Karpas-422 (cell line): ENCODE measurements at places on chromosomes 7 and 10.

GRCh38 chr7:1234049-1234880 is 1.6 kb downstream of the UNCX start:
- DNase-seq = no peak

- no peak for DNase-seq
Measured at GRCh38 chr10:96295475-96295874, 8.8 kb upstream of the DNTT start.

DNA sequence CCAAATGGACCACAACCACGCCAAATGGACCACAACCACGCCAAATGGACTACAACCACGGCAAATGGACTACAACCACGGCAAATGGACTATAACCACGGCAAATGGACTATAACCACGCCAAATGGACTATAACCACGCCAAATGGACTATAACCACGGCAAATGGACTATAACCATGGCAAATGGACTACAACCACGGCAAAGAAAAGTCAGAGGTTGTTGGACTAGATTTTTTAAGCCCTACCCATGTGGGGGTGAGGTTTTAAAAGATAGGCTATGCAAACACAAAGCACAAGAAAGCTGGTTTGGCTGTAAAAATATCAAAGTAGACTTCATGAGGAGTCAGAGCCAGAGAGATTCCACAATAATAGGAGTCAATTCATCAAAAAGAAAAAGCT is 55.8 kb downstream of the NCAPG2 start:
- no peak for DNase-seq

- DNase-seq = no peak
Measured at GRCh38 chr10:89207801-89208551, 859 bp upstream of the CH25H start.

- DNase-seq = peak; percentile 88
Measured at GRCh38 chr7:102125127-102125596, 161.5 kb upstream of the SH2B2 start.

- no peak for DNase-seq
Measured at GRCh38 chr7:66306243-66306642, 101.1 kb downstream of the TPST1 start.

GRCh38 chr10:91742229-91742628 is 56.0 kb upstream of the TNKS2 start:
- no peak for DNase-seq

GRCh38 chr10:28997734-28998133 is 291.1 kb upstream of the LYZL1 start:
- no peak for DNase-seq

GRCh38 chr7:90536449-90536848 is 59.7 kb upstream of the CDK14 start:
- DNase-seq = no peak

DNA sequence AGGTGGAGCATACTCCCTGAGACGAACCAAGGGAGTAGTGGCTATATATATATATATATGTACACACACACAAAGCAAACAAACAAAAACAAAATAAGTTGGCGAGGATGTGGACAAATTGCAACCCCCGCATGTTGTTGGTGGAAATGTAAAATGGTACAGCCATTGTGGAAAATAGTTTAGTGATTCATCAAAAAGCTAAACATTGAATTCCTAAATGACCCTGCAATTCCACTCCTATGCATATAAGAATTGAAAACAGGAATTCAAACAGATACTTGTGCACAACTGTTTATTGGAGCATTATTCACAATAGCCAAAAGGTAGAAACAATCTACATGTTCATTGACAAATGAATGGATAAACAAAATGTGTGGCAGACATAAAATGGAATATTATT is 407.9 kb downstream of the KCNMA1 start:
- DNase-seq = no peak

- peak; percentile 52 for DNase-seq
Measured at GRCh38 chr10:119449760-119450461, 92.6 kb downstream of the RGS10 start.

GRCh38 chr10:108039821-108040584 is 875.5 kb upstream of the SORCS1 start:
- no peak for DNase-seq

- DNase-seq = no peak
Measured at GRCh38 chr7:157544980-157545680, 208.3 kb downstream of the DNAJB6 start.

DNA sequence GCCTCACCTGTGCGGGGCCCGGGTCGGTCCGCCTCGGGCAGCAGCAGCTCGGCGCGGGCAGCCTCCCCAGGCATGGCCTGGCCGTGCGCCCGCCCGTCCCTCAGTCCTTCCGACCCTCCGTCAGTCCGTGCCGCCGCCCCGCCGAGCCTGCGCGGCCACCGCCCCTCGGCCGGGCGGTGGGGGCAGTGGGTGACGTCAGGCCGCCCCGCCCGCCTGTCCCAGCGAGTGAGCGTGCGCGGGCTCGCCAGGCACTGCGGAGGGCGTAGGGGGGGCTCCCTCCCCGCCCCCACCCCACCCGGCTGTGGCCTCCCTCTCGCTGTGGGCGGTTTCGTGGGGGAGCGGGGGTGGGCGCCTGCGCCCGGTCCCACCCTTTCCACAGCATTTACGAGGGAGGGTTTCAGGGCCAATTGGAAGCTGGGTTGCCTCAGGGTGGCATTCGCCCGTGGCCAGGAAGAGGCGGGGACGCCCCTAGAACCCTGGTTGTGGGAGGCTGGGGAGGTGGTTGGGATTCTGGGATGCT is at the start of gene NACAD:
Gene NACAD, minus strand, starts transcription at position 149 of the 520 bp plus-strand sequence. Its CDS starts 75 bp downstream, at position 74.
- no peak for DNase-seq

GRCh38 chr10:113515601-113516000 is 37.3 kb upstream of the HABP2 start:
- DNase-seq = no peak

DNA sequence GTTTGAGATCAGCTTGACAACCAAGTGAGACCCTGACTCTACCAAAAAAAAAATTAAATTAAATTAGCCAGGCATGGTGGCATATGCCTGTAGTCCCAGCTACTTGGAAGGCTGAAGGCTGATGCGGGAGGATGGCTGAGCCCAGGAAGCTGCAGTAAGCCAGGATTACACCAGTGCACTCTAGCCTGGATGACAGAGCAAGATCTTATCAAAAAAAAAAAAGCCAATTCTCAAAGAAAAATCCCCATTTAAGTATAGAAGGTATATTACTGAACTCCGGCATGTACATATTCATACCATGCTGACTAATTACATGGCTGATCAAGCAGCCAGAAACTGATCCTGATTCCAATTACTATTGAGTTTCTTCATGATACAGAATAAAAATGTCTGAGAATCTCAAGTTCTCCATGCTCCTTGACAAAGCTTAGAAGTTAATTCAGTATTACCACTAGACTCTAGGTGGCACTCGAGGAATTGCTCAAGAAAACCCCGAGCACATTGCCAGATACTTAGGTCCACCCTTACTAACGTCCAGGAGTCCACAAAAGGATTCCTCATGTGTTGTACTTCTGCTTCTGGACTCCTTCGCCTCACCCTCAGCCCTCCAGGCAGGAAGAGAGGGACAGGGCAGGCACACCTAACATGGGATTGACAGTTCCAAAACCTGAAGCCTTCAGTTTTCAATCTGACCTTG is 148.9 kb downstream of the PARD3 start:
- DNase-seq = peak; percentile 72

- no peak for DNase-seq
Measured at GRCh38 chr10:36412942-36413341, 712.5 kb upstream of the ANKRD30A start.

DNA sequence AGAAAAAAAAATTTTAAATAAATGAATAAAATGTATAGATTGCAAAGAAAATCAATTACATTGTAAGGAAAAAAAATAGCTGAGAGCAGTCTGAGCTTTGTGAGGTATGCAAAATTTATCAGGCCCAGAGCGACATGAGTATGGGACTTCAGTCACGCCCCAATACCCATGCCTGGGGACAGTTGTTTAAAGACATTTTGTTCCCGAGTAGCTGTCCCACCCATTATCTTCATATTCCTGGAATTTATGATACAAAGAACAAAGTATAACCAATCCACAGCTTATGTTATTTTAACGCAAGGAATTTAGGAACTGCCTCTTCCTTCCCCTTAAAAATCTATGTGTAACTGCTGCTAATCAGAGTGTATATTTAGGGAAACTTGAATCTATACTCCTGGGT is 1.6 kb upstream of the PON2 start:
- no peak for DNase-seq

DNA sequence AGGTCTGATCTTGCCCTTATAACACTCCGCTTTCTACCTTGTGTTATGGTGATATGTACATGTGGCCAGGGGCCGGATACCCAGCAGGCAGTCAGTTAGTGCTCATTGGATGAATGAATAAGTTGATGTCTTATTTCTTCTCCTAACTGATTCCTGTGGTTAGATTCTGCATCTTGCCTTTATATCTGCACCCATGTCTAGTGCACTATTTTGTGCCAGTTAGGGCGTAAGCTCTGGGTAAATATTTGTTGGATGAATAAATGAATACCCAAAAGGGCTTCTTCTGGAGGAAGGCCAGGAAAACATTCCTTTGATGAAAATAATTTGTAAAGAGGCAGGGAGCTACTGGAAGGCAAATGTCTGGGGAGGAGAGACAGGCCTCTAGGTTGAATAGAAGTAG is 148.2 kb downstream of the CHN2 start:
- DNase-seq = no peak

GRCh38 chr7:99080679-99081078 is 63.2 kb downstream of the SMURF1 start:
- DNase-seq = no peak

- DNase-seq = no peak
Measured at GRCh38 chr10:3045471-3046209, 21.7 kb upstream of the PFKP start.

DNA sequence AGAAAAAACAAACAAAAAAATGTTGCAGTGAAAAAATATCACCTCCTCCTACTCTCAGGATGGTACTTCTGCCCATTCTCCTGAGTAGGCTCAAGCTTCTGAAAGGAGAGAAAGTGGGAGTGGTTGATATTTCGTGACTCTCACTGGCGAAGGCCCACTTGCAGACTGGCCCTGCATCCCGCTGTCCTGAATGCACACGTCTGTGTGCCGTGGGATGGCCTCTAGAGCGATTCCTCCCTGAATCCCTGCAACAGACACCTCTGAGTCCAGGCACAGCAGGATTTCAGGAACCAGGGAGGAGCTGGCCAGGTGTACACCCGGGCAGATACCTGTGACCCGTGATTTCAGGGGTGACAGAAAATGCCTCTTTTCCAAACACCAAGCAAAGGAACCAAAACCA is 319.2 kb downstream of the DPP6 start:
- no peak for DNase-seq

DNA sequence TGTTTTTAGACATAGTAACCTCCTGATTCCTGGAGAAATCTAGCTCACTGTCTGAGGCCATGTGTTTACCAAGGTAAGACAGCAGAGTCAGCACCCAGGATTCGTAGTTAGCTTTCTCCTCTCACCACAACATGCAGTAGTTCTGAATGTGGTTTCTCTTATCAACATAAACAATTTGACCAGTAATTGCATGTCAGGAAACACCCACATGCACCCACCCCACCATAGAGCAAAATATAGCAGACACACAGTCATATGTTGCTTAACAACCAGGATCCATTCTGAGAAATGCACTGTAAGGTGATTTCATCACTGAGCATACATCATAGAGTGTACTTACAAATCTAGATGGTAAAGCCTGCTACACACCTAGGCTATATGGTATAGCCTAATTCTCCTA is 1004.0 kb downstream of the ANKRD7 start:
- DNase-seq = no peak

GRCh38 chr10:3738855-3739350 is 46.1 kb downstream of the KLF6 start:
- no peak for DNase-seq

DNA sequence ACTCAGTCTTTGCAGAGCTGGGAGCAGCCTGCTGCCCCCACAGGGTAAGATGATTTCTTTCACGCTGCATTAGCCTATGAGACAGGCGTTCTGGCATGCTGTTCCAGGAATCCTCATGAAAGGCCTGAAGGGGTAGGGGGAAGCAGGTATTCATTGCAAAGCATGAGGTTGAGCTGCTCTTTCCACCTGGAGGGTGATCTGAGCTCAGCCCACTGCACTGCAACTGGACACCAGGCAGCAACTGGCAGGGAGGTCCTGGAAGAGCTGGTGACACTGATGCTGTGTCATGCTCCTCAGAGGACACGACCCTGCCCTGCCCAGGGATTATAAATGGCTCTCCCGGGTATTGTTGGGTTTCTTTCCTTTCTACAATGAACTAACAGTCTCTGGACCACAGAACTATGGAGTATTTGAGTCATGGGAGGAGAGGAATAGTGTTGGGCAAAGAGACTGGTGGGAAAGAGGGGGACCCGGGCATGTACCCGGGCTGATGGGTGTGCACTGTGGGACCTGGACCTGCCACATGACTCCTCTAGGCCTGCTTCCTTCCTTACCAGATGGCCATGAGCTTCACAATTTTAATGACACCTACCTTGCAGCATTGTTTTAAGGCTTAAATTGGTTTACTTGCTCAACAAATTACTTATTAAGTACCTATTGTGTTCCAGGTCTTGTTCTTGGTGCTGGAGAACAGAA is 24.3 kb downstream of the SLC25A28 start:
- no peak for DNase-seq

- no peak for DNase-seq
Measured at GRCh38 chr10:60798031-60798430, 19.8 kb downstream of the CDK1 start.

- peak; percentile 63 for DNase-seq
Measured at GRCh38 chr7:40047661-40048060, 86.8 kb downstream of the MPLKIP start.

GRCh38 chr10:102620138-102620590 is 24.1 kb upstream of the TRIM8 start:
- no peak for DNase-seq

GRCh38 chr10:118930614-118931013 is 98.9 kb upstream of the NANOS1 start:
- DNase-seq = no peak

DNA sequence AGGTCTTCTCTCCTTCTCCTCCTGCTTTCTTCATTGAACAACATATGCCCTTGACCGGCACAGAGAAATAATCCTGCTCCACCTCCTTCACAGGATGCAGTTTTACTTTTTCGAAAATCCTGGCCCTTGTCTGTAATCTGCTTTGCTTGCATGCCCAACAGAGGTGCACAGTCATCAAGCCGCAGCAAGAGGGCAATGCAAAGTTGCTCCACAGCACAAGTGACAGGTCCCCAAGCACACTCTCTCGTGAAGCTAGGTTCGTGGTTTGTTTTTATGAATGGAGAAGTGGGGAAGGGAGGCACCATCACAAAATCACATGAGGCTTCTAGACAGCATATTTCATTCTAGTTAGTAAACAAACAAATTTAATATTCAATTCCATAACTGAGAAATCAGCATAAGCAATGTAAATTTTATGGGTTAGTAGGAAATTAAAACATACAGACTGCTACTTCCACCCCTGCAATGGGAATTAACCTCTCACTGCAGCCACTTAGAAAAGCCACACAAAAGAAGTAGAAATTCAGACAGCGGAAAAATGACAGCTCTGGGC is 178.8 kb downstream of the TPK1 start:
- no peak for DNase-seq

DNA sequence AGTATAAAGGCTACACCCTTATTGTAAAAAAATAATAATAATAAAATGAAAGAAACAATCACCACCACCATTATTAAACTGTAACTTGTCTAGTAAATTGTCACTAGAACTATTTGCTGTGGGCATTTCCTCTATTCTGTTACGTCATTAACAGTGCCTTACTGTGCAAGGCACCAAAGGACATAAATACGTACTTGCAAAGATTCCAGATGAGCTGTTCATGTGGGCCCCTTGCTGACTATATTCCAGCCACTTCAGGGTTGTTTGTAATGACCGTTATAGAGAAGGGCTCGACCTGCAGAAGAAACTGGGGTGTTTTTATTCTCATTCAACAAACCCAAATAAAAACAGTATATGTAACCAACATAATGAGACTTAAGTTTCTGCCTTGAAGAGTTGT is 60.4 kb downstream of the KLRG2 start:
- no peak for DNase-seq

- peak; percentile 69 for DNase-seq
Measured at GRCh38 chr7:44982535-44982923, 3.7 kb upstream of the MYO1G start.
